ENCODE measurements at places on chromosomes 3 and 15.

DNA sequence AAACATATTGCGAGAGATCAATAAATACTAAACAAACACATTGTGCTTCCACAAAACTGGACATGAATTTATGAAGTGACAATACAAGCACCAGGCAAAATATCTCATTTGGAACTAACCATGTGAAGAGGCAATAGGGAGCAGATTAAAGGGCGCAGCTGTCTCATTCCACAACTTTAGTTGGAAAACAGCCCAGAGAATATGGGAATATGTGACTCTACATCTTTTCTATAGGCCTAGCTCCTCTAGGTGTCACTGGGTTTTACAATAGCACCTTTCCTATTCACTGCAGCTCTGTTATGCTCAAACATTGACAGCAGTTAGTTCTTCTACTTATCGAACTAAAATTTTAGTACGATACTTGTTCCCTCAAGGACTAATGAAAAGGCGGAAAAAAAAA, 866.3 kb upstream of the GBE1 start:
- no peak for DNase-seq

DNA sequence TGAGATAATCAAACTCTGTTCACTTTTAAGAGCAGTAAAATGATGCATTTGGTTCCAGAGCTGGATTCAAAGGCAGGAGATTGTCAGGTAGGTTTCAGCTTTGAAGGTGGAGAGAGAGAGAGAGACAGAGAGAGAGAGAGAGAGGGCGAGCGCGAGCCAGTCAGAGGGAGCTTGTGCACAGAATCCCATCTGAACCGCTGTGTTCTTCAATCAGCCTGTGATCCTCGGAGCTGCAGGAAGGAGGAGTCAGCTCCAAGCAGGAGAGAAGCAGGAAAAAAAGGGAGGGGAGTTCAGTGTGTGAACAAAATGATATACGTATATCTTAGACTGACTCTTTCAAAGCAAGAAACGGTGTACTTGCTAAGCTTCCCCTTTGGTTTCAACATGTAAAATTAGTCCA, at the start of gene GPR149:
Gene GPR149, minus strand, starts transcription at position 177 of the 400 bp plus-strand sequence. CDS start 575 bp downstream, outside the sequence.
- DNase-seq: no peak

DNA sequence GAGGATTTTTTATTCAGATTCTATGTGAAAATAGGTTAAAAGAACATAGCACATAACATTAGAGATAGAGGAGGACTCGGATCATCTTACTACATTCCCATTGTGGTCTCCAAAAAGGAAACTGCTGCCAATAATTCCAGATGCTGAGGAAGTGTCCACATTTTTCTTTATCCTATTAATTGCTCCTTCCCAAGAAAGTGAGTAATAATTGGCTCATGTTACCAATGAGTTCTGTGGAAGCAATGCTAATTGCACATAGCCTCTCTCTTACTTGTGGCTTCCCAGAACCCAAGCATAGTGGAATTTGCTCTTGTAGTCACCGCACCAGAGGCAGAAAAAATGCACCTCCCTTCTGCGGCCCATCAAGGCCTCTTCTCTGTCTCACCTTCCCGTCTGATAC, 208.4 kb downstream of the PLOD2 start:
- peak; percentile 68 for DNase-seq

- DNase-seq: no peak
Observed at GRCh38 chr3:18900994-18901393, 247.3 kb upstream of the KCNH8 start.

- no peak for DNase-seq
Observed at GRCh38 chr3:174308736-174309135, 550.4 kb upstream of the NAALADL2 start.

GRCh38 chr3:127224118-127224517, 31.2 kb downstream of the PRR23E start:
- DNase-seq: no peak

DNA sequence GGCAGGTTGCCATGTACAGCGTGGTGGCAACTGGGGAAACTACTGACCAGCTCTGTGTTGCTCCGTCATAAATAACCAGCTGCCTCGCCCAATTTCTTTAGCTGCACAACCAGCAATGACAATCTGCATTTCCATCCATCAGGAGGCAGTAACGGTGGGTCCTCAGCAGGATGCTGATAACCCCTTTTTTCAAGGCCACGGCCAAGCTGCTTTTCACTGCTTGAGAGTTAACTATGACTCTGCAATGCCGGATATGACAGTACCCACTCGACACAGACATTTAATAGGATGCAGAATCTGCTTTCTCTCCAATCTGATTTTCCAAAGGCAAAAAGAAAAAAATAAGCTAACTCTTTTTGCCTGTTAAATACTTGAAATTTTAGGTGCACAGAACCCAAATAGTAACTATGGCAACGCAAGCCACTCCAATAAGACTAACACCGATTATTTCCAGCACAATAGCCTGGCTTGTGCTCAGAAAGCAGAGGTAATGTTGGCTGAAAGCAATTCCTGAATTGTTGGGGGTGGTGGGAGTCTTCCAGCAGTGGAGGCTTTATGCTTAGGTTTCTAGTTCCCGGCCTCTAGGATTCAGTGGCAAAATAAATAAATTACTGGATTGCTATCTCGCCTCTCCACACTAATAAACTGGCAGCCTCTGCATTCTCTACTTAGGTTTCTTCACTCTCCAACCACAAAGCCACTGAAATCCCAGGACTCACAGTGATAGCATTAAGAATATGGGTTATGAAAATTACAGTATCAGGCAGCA, 31.2 kb upstream of the SRGAP3 start:
- DNase-seq: peak; percentile 38

GRCh38 chr3:34305266-34305665, 506.8 kb downstream of the PDCD6IP start:
- DNase-seq: no peak

DNA sequence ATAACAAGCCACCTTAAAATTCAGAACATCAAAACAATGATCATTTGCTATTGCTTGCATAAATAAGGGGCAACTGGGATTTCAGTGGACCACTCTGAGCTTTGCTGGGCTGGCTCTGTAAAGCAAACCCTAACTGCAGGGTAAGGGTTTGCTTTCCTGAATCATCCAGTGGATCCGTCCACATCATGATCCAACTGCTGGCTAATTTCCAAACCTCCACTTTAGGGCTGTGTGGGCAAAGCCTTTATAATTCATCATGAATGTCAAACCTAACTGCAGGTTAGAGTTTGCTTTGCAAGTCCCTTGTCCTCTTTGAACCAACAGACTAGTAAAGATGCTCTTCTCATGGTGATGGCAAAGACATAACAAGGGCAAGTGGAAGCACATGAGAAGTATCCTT, 76.1 kb downstream of the SYNPR start:
- DNase-seq: no peak

GRCh38 chr3:118785415-118785814, 249.2 kb downstream of the IGSF11 start:
- DNase-seq: no peak

DNA sequence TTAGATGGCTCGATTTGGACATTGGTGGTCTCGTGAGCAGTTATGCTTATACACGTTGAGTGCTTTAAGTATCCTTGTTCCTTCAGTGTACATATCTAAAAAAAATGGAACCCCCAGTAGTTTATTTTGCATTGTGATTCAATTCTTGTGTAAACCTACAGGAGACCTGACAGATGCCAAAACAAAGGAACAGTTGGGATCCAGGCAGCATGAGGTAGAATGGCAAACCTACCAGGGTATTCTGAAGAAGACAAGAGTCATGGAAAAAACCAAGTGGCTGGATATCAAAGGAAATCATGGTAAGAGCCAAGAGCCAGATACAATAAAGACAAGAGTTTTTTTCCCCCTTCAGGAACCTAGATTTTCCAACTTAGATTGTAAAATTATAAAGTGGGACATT, 2.0 kb downstream of the TMEM62 start:
- no peak for DNase-seq

All from AG08395 (cell line).